Stimulated activated CD8-positive, alpha-beta memory T cell treated with anti-CD3 and anti-CD28 coated beads, Interleukin-15, amount 100 ng/mL, for 24 hours (primary cell): ENCODE measurements at places on chromosomes 4 and X.

DNA sequence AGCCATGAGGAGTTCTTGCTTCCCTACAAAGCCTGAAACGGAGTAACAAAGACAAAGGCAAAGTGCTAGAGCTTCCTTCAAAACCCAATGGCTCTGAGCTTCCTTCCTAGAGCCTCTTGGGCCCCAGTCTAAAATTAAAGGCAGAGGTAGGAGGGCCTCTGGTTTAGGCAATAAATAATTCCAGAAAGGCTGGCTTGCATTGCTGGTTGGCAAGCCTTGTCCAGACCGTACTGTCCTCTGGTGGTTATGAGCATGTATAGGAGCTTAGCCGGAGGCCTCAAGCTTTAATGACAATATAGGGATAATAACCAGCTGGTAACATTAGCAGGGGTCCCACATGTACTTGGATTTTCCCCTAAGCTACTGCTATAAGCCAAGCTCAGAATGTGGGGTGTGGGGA is 237.3 kb downstream of the AR start:
- DNase-seq: no peak

DNA sequence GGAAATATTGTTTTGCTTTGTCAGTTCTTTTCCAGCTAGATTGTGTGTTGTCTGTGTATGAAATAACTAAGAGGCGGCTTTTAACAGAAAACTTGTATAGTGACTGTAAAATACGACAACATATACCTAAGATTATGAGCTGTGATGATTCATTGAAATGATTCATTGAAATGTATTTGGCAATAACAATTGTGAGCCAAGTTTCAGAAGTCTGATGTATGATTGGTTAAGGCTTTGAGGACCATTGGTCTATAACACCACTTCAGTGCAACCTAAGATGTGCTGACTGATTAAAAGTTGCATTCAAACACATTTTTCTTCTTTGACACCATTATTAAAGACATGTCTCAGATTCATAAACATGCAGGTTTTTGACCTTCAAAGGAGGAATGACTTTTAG is 76.6 kb downstream of the PTPN13 start:
- DNase-seq: no peak

GRCh38 chr4:112145790-112146501 is 692 bp downstream of the FAM241A start:
- DNase-seq: peak; percentile 35

- no peak for DNase-seq
These were observed 644.1 kb upstream of the AGA start for GRCh38 chr4:178086320-178086719.

GRCh38 chr4:63764400-63764799 is 644.9 kb downstream of the TECRL start:
- no peak for DNase-seq

DNA sequence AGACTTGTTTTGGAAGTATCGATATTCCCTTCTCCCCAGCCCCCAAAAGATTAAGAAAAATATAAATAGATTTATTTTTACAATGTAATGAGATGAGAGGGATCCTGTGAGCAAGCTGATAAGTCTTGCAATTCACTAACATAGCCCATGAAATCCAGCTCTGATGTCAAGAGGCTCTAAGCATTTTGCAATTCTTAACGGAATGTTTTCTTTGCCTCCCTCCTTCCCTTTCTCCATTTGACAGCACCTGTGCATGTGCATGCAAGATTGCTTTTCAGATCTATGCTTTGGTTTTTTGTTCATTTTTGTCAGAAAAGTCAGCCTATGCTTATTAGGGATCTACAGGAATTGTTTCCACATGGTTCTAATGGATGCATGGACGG is 169.9 kb downstream of the SLIT2 start:
- no peak for DNase-seq

- DNase-seq: no peak
These were observed 206.5 kb upstream of the MAMLD1 start for GRCh38 chrX:150156615-150157014.

DNA sequence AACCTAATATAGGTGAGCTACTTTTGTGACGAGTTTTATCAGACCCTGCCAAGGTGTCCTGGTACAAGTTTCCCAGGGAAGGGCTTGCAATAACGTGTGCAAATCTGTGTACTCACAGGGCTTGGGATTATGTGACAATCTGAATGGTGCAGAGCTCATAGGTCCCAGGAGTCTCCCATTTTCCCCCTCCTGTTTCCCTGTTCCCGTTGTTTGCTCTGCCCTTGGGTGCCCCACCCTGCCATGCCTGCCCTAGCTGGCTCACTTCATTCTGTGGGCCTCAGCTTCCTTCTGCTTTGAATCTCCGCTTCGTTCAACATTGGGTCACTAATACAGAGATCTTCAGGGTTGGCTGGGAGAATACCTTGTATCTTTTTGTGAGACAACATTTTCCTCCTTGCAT is 90.3 kb upstream of the HPF1 start:
- no peak for DNase-seq

- DNase-seq: no peak
These were observed 481.0 kb downstream of the SH2D1A start for GRCh38 chrX:124827258-124827845.

DNA sequence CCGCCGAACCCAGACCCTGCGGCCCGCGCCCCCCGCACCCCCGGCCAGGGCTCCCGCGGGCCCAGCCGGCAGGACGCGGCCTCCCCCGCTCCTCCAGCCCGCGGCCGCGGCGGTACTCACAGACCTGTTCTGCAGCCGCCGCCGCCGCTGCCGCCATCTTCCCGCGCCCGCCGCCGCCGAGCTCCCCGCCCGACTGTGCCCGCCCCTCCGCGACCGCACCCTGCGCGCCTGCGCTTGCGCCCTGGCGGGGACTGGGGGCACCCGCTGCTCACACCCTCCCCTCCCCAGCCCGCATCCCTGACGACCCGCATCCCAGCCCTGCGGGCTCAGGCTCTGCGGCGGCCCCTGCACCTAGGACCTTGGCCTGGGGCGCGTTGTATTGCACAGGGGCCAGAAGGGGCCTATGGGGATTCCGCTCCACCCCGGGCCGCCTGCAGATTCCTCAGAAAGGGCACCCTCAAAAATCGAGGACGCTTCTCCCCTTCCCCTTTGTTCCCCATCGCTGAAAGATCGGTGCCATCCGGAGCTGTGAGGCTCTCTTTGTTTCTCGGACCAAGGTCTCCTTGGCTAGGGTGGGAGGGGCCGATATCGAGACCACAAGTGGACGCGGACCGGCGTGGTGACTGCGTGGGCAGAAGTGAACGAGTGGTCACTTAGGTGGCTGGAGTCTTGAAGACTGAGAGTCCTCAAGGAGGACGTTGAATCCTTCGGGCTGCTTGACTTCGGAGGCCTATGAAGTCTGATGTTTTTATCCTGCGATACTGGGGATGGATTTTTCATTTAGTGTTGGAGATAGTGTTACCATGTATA is at the start of gene SGCB:
SGCB (minus strand) TSS at position 197 of the 810 bp plus-strand sequence; CDS start at position 157, 40 bp downstream.
- DNase-seq: peak; percentile 55

- DNase-seq: no peak
These were observed 73.9 kb downstream of the ARHGAP6 start for GRCh38 chrX:11591723-11592346.

- DNase-seq: no peak
These were observed 36.1 kb downstream of the ZNF41 start for GRCh38 chrX:47446971-47447370.
